ENCODE measurements at places on chromosomes 13 and 19.

DNA sequence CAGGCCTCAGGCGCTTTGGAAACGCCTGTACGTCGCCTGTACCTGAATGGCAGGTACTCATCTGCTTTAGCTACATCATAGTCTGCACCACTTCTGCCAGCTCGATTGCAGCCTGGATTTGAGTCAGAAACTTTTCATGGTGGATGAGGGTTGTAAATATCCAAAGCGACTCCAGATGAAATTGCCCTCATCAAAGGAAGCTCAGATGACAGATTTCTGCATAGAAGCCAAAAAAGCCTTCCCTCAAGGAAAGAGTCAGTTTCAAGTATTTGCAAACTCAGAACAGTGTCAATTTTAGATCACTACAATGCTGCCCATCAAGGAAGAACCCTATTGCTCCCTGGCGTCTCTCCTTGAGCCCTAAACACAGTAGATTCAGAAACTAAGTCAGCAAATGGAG, 38.8 kb upstream of the IGFL4 start:
- DNase-seq, result no peak

DNA sequence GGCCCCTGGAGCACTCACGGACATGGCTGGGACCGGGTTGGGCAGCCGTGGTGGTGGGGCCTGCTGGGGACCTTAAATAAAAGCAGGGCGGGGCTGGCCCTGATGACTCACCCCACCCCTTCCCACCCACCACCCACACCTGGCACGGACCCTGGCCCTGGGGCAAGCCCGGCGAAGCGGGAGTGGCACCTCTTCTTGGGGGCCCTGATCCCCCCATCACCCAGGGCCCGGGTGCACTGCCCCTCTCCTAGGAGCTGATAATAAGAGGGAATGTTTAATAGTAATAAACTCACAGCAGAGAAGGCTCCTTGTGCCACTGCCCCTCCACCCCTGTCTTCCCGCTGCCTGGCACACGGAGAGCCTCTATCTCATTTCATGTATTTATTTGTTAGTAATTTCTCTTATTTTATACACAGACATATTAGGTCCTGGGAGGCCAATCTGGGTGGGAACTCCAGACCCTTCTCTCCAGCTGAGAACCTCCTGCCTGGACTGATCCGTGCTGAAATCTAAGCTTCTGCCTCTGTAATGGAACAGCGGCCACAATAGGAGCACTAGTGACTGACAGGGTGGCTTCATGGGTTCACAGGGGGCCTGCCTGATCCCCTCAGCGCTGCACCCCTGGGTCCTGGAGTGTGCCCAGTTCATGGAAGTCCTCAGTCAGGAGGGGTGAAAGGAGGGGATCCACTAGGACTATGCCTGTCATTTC, at the start of gene LGALS7:
Gene LGALS7, minus strand, starts transcription at position 49 of the 709 bp plus-strand sequence. Its CDS starts 25 bp downstream, at position 24.
- no peak for DNase-seq

GRCh38 chr13:34064456-34065205, 246.7 kb downstream of the RFC3 start:
- DNase-seq, result no peak

GRCh38 chr13:73300718-73301425, 242.1 kb downstream of the KLF5 start:
- no peak for DNase-seq

DNA sequence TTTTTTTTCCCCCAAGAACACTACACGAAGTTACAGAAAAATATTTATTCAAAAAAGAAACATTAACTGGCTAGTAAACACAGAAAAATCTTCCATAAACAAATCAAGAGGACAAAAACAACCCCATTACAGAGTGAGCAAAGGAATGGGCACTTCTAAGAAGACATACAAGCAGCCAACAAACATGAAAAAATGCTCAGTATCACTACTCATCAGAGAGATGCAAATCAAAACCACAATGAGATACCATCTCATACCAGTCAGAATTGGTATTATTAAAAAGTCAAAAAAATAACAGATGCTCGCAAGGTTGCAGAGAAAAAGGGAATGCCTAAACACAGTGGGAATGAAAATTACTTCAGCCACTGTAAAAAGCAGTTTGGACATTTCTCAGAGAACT, 131.7 kb downstream of the UGGT2 start:
- no peak for DNase-seq

GRCh38 chr19:13012690-13013608, 17.7 kb downstream of the NFIX start:
- DNase-seq, result no peak

DNA sequence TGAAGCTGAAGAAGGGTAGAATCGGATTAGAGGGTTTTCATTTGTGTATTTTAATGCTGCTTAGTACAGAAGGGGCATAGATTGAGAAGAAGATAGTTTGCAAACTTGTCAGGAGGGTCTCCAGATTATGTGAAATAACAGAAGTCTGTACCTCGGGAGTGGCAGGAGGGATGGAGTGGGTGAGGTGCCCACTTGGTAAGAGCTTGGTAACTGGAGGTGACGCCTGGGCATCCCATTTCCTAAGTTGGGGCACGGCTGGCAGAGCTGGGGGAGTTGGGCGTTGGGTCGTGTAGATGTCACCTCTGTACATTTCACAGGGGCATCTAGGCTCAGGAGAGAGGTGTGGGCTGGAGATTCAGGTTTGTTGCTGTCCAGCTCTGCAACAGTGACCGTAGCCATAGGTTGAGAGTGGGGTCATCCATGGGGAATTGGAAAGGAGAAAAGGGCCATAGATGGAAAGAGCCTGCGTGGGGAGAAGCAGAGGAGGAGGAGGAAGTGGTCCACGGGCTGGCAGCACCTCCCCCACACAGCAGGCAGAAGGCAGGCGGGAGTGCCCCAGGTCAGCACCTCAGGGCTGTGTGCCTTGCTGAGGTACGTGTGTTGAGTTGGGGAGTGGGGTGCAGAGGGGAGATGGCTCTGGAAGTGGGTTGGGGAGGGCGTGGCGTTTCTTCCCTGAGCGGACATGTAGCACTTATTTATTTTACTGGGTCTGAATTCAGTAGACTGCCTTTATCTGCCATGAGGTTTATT, 31.2 kb downstream of the MPHOSPH8 start:
- no peak for DNase-seq

DNA sequence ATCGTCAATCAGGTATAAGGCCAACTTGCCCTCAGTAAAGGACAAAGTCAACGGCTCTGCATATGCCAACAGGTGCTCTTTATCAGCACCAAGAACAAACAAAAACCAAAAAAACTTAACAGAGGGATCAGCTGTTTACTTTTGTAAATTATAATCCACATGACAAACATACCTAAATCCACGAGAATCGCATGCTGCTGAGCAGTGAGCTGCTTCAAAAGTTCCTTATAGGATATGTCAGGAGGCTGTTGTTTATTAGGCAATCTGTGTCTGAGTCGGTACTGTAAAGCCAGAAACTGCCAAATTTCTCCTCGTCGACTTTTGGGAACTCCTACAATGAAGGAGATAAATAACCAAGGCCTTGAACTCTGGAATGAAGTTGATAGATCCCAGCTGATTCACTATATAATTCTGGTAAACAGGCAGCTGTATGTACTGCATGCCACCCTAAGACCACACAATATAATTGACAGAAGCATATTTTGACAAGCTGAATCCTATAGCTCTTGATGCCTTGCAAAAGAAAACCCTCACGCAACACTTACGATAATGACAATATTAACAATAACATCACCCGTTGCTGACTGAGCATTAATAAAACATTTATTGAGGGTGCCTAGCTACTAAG, 179.8 kb downstream of the TBC1D4 start:
- DNase-seq, result no peak

DNA sequence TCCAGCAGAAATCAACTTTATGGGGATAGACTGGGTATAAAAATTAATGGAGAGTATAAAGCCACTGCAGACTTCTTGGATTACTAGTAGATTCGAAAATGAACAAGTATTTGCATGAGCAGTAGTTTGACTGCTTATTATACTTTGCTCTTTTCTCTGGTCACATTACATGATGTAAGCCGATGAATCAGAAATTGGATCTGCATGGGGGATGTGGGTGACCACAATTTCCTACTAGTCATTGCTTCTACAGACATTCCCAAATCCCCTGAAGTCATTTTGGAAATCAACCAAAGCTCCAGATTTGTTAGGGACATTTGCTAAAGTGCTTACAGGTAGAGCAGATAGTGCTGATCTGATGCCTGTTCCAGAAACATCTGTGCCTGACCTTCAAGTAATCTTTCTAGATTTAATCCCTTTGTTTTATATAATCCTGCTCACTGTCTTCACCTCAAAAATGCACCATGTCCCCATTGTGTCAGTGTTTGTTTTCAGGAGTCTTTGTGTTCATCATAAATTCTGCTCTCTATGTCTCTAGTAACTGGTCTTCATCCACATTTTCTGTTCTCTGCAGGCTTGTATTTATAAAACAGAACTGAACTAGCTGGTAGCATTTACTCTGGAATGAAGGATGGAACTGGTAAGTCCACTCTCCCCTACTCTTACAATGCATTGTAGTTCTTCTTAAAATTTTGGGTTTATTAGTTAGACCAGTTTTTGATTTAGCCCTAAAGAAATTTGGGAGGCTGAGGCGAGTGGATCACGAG, 201.5 kb upstream of the CSNK1A1L start:
- no peak for DNase-seq

- DNase-seq, result no peak
Observed at GRCh38 chr13:49652355-49653305, 24.3 kb downstream of the ARL11 start.
